HS-27A (cell line): ENCODE measurements at places on chromosomes 11 and 22.
A peak's percentile ranks its signal among the peaks of the same experiment; 100 is the strongest.

DNA sequence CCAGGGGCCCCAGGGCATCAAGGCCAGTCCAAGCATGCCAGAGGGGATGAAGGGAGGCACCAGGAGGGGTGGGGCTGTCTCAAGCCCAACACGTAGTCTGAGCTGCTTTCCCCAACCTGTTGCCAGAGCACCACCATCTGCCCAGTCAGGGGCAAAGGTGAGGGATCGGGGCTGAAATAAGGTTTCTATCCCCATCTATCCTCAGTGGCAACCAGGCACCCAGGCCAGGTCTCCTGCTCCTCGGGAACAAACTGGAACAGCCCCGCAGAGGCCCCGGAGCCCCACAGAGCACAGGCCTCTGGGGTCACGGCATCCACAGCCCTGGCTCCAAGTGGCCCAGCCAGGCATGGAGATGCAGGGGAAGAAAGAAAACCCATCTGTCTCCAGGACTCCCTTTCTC, 19.3 kb downstream of the STARD10 start:
- no peak for DNase-seq

GRCh38 chr11:79437981-79438630, 2.7 kb downstream of the TENM4 start:
- DNase-seq, result no peak

DNA sequence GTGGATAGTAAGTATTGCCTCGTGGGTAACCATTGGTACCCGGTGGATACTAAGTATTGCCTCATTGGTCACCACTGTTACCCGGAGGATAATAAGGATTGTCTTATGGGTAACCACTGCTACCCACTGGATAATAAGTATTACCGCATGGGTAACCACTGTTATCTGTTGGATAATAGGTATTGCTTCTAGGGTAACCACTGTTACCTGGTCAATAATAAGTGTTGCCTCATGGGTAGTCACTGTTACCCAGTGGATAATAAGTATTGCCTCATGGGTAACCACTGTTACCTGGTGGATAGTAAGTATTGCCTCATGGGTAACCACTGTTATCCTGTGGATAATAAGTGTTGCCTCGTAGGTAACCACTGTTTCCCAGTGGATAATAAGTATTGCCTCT, 22.6 kb upstream of the NXPE4 start:
- no peak for DNase-seq

GRCh38 chr11:65899356-65900124, 648 bp downstream of the FOSL1 start:
- no peak for DNase-seq

GRCh38 chr11:44082645-44083044, 12.8 kb upstream of the EXT2 start:
- DNase-seq, result no peak

DNA sequence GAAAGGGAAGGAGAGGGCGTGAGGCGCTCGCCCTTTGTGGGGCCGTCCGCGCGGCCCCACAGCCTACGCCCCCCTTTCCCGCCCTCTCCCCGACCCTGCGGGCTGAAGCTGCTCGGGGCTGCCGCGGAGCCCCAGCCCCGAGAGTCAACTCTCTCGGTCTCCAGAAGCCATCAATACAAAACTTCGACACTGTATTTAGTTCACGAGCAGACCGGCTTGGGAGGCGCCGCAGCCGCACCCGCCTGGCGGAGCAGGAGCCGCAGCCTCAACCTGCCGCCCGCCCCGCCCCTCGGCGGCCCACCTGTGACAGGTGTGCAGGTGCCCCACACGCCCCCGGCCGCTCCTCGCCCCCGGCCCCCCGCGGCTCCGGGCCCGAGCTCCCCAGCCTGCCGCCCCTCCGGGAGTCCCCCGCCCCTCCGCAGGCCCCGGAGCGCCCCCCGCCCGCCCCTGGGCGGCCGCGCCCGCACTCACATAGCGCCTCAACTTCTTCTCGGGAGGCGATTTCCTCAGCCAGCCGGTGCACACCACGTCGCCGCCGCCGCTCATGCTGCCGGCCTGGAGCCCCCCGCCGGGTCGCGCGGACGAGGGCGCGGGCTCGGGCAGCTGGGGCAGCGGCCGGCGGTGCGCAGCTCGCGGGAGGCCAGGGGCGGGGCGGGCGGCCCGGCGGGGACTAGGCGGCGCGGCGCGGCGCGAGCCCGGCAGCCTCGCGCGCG, at the start of gene GAB2:
TSS of gene GAB2 (minus strand) at position 646 of the 713 bp plus-strand sequence. CDS start at position 546, 100 bp downstream.
- DNase-seq, result no peak

DNA sequence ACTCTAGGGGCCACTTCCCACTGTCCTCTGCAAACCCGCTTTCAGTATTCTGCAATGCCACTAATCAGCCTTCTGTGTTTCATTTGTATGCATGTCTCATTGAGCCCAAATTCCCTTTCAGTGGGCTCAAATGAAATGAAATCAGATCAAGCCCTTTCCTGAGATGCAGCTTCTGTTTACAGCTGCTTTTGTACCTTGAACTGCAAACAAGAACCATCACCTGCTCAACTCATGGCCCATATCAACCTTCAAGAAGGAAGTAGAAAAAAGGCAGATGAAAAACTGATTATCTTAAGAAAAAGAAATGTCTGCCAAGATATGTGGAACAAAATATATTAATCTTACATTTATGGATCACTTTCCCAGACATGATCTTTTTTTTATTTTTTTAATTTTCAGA, 141.1 kb upstream of the ARHGAP42 start:
- no peak for DNase-seq

GRCh38 chr11:95884376-95884775, 39.5 kb downstream of the MTMR2 start:
- no peak for DNase-seq

GRCh38 chr11:9506489-9507276, 45.9 kb downstream of the ZNF143 start:
- DNase-seq, result peak; percentile 72

- DNase-seq, result peak; percentile 23
These were observed 71.2 kb upstream of the TBCEL start for GRCh38 chr11:120952461-120953434.

DNA sequence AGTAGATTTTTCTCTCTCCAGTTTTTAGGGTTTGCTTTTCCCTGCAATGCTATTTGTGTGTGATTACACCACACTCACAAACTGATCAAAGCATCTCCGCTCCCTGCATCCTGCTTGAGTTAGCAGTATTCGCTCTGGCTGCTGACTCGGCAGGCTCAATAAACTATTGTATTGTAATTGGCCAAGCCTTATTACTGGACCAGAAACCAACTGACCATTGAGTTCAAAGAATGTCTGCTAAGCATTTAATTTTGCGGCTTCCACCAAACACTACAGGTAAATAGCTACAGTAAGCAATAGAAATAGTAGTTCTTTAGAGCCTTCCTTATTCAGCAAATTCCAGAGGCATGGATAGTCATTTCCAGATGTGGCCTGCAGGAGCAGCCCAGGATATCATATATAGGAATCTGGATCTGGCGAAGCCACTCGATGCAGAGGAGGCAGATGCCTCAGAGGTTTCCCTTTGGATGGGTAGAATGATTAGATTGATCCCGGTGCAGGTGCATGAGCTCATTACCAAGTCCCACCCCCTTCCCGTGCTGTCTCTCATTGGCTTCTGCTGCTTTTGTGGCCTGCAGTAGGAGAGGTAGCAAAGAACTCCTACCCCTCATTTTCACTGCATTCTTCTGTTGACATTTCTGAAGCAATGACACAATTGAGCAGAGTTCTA, 77.3 kb downstream of the COMMD9 start:
- no peak for DNase-seq

DNA sequence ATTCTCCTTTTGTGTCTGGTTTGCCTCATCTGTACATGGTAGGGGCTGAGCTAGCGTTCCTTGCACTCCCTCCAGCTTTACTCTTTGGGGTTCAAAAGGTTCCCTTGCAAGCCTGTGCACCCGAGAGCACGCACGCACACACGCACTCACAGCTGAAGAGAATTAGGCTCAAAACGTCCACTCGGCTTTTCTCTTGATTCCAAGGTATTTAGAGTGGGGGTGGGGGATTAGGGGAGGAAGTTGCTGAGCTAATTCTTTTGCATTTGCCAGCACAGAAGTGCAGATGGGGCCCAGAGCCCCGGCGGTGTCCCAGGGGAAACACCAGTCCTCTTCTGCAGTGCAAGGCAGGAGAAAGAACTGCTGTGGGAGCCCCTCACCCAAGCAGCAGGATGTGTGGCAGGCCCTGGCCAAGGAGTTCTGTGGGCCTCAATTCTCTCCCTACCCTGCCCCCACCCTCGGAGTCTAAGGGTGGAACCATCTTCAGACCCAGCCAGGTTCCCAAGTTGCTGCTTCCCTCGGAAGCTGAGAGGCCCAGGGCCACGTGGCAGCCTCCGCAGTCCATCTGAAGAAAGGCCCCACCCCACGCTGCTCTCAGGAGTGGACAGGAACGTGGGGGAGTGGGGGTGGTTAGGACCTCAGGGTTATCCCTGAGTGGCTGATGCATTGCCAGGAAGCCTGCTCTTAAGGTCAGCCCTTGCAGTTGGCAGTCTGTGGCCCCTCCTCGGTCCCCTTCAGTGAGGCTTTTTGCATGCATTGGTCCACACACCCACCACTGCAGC, 3.8 kb upstream of the KCNQ1OT1 start:
- no peak for DNase-seq

DNA sequence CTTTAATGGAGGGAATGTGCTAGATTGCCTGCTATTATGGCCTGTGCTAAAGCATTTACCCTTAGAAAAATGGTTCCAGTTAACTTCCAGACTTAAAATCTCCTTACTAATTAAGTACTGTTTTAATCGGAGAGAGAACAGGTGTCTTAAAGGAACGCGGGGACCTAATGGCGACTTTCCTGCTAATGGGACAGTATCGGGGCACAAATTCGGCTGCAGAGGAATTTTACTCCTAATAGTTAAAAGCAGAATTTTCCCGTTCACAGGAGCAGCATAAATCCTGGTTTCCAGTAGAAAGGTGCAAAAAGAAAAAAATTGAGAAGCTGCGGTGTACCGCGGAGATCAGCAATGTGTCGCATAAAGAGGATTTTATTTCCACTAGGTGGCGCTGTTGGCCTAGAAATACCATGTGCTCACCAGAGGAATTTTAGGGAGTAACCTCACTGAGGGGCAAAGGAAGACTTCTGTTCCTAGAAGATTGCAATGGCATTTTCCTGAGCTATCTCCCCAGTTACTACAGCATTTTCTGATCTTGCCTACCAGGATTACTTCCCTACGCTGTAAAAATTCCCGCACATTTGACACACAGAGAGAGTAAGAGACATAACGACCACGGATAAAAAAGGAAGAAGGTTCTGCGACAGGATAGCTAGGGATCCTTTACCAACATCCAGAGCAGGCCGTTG, 44.5 kb downstream of the ZNF280B start:
- DNase-seq, result peak; percentile 26

DNA sequence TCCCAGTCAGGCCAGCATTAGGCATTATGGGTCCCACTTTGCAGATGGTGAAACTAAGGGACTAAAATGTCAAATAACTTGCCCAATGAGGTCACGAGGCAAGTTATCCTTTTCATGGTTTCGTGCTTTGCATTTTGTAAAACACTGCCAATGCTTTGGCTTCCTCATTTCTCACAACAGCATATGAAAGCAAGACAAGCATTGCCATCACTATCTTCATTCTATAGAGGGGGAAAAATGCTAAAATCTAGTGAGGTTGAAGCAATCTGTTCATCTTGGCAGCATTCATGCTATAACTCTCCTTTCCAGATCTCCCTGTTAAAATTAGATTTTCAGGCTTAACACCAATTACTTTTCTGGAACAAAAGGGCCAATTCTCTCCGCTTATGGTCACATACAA, 14.8 kb downstream of the FAM181B start:
- DNase-seq, result no peak

GRCh38 chr11:94925422-94926270, 47.7 kb downstream of the CWC15 start:
- DNase-seq, result no peak

- no peak for DNase-seq
These were observed 54.8 kb upstream of the B3GAT1 start for GRCh38 chr11:134466610-134467567.

DNA sequence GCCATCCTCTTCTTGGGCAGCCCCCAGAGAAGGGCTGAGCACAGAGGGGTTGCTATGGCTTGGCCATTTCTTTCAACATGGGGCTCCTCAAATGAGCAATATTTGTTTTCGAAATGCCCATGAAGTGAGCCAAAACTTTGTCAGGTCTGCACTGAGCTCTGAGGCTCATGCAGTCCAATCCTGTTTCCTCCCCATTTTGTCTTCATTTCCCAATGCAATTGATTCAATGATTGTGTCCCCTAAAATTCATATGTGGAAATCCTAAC, 60.6 kb upstream of the CD44 start:
- DNase-seq, result no peak

- DNase-seq, result no peak
These were observed 404.5 kb upstream of the LARGE1 start for GRCh38 chr22:34324763-34325162.

- no peak for DNase-seq
These were observed 296.0 kb downstream of the CTTN start for GRCh38 chr11:70694371-70694770.

GRCh38 chr11:80309301-80309700, 868.5 kb upstream of the TENM4 start:
- no peak for DNase-seq

- no peak for DNase-seq
These were observed 10.3 kb downstream of the APOL4 start for GRCh38 chr22:36191106-36191836.

DNA sequence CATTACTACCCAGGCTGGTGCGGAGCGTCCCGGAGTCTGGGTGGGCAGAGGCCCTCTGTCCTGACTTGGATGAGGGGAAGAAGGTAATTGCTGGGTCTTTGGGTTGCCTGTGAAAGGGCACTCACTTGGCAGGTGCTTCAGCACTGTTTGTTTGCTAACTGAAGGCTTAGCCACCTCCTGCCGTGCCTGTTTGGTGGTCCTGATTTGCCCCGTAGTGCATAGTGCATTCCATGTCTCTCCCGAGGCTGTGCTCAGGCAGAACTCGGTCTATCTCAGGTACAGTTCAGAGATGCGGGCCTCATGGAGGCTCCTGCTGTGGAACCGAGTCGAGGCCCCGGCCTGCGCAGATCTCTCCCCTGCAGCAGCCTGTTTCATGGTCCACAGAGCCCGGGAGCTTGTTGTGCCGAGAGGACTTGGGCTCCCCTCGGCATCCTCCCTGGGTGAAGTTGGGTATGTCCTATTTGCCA, 146.2 kb downstream of the TBC1D22A start:
- no peak for DNase-seq

DNA sequence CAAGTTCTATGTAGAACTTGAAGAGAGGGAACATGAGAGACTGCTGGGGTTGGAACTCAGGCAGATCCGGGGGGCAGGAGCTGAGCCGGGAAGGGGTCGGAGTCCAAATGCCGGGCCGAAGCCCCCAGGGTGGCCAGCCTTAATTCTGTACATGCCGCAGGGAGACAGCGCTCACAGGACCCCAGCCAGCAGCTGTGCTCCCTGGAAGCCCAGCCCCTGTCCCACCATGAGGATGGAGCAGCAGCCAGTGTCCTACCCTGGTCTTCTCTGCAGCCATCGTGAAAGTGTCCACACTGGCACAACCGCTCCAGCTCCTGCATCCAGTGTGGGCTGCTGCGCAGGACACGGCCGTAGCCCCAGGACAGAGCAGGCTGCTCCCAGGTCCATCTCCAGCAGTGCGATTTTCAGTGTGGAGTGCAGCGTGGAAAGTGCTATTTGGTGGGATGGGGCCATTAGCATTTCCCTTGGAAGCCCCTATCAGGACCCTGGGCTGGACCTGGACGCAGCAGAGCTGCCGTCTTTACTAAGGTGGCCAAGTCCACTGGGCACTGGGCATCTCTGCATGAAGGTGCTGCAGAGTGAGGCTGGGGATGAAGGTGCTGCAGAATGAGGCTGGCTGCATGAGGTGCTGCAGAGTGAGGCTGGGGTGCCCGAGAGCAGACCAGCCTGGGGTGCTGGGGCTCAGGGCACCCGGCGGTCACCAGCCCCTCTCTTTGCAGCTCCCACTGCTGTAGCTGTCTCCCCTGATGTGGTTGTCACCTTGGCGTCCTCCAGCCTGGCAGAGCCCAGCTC, 737.4 kb downstream of the BRD1 start:
- no peak for DNase-seq
